ENCODE measurements at places on chromosomes 7 and 10.

- no peak for DNase-seq
Observed at GRCh38 chr10:3396116-3396515, 223.5 kb upstream of the PITRM1 start.

- DNase-seq = no peak
Observed at GRCh38 chr10:102394801-102395399, 605 bp upstream of the NFKB2 start.

- DNase-seq = no peak
Observed at GRCh38 chr10:113506476-113506875, 46.4 kb upstream of the HABP2 start.

- DNase-seq = no peak
Observed at GRCh38 chr7:151754142-151754590, 122.7 kb downstream of the PRKAG2 start.

DNA sequence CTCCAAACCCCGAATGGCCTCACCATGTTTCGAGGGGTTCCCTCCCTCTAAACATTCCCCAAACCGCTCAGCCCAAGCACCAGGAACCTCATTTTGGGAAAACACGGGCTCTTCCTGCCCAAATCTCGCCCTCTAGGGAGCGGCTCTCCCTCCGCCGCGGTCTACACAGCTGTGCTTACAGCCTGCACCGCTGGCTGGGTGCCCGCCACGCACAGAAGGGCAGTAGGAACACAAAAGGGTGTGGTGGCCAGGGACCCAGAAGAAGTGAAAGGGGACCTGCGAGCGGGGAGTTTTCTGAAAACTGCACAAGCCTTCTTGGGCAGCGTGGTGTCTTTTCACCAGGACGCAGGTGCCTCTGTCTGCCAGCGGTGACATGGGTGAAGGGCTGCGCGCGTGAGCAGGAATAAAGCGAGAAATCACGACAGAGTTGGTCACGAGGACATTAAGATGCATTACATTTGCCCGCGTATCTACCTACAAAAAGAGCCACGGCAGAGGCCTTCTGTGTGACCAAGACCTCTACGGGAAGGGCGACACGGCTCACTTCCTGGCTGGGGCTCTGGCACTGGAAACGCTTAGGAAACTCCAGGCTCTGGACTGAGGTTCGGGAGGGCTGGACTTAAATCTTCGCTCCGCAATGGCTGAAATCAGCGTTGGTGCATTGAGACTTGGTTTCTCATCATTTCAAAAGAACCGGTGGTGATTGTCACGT is 171.7 kb downstream of the LSM5 start:
- no peak for DNase-seq

GRCh38 chr7:55369427-55370400 is 4.6 kb downstream of the LANCL2 start:
- no peak for DNase-seq

DNA sequence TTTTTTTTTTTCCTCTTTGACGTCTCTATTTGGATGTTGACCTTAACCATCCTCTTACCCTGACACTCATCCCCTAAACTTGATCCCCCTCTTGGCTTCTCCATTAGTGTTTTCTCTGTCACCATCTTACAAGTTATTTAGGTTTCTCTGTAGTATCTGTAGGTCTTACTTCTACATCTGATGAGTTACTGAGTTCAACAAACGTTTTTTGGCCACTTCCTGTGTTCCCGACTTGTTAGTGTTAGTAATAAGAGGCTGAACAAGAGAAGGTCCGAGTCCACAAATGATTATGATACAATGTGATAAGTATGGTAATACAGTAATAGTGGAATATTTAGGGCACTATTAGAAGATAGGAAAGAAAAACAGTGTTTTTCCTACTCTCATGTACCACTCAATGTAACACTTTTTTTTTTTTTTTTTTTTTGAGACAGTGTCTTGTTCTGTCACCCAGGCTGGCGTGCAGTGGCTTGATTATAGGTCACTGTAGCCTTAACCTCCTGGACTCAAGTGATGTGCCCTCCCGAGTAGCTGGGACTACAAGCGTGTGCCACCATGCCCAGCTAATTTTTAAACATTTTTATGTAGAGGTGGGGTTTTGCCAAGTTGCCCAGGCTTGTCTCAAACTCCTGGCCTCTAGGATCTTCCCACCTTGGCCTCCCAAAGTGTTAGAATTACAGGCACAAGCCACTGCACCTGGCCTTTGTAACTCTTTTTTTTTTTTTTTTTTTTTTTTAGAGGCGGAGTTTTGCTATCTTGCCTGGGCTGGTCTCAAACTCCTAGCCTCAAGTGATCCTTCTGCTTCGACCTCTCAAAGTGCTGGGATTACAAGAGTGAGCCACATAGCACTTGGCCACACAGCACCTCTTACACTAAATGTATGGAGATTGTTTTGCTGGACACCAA is 12.5 kb downstream of the CCSER2 start:
- no peak for DNase-seq

Data from stimulated activated CD8-positive, alpha-beta memory T cell treated with anti-CD3 and anti-CD28 coated beads, Interleukin-7, amount 100 ng/mL, for 24 hours (primary cell).